ENCODE measurements at places on chromosomes 6 and 20. TPM values are rescaled to one million over a fixed set of nuclear protein-coding genes. Genes with fewer than 3 reads are reported as not detected.
A peak's percentile ranks its signal among the peaks of the same experiment; 100 is the strongest.

HTR1E gene
- not detected for polyA plus RNA-seq

- DNase-seq: no peak
These were observed 347.9 kb downstream of the RFPL4B start for GRCh38 chr6:112695001-112695400.

DNA sequence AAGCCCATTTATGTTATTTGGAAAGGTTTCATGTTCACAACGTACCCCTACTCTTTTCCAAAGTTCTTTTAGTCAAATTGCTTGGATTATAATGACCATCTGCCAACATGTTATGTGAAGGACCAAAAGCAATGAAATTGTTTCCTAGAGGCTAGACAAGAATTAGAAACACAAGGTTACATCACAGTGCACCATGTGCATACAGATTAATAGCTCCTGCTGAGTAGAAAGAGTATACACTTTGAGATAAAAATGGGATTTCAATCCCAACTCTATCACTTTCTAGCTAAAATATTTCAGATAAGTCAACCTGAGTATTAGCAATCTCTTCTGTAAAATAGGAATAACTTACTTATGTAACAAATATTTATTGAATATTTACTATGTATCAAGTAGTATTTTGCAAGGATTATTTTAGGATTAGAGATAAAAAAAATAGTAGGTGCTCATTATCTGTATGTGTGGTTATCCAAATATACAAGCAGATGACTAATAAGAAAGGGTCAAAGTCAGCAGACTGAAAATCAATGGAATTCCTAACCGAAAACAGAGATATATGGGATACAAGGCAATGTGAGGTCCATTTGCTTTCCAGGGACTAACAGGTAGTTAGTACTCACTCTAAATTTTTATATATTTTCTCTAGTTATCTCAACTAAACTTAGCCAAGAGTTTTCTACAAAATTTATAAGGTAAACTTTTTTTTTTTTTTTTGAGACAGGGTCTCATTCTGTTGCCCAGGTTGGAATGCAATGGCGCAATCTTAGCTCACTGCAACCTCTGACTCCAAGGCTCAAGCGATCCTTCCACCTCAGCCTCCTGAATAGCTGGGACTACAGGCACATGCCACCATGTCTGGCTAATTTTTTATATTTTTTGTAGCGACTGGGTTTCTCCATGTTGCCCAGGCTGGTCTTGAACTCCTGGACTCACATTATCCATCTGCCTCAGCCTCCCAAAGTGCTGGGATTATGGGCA lies 127.7 kb downstream of the PDSS2 start:
- no peak for DNase-seq

ACSS1 gene
- polyA plus RNA-seq: 12.2 TPM

GRCh38 chr6:137904822-137905617 lies 38.0 kb downstream of the TNFAIP3 start:
- no peak for DNase-seq

DNA sequence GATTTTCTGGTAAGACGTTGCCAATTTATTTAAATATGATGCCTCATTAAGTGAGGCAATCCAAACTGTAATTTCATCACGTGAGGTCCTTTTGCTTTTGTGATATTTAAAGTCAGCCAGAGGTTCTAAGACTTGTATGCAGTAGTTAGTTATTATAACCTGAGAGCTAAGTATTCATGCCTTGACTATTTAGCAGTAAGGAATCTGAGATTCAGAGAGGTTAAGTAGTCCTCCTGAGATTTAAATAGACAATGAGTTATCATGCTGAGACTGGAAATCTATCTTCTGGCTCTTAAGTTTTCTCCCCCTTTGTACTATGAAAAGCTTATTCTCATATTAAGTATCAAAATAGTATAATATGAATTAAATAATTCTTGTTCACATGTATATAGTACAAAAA lies 158.0 kb downstream of the UTRN start:
- DNase-seq: no peak

DNA sequence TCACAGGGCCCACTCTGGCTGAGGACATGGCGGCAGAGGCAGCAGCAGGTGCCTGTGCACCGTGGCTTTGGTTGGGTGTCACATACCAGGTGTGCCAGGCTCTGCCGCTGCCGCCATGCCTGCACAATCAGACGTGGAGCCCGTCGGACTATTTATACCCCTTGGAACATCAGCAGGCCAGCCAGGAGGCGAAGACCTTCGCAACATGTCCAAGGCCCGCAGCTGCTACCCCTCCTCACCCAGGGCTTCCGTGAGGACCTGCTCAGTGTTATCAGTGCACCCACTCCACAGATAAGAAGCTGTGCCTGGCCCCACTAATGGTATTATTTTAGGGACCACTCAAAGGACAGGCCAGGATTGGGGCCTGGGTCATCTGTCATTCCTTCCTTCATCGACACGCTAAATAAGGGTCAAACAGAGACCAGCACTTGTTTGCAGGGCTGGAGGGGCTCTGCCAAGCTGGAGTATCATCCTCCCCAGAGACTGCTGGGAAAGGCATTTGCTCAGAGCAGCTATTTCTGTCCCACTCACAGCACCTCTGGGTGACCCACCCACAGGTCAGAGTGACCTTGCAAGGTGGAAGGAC lies 109.2 kb downstream of the BMP7 start:
- DNase-seq: no peak

GSTA2 gene
- not detected for polyA plus RNA-seq

GRCh38 chr6:11766589-11767450 lies 11.8 kb downstream of the ADTRP start:
- DNase-seq: no peak

HSPA1L gene
- 23.1 TPM for polyA plus RNA-seq

DNA sequence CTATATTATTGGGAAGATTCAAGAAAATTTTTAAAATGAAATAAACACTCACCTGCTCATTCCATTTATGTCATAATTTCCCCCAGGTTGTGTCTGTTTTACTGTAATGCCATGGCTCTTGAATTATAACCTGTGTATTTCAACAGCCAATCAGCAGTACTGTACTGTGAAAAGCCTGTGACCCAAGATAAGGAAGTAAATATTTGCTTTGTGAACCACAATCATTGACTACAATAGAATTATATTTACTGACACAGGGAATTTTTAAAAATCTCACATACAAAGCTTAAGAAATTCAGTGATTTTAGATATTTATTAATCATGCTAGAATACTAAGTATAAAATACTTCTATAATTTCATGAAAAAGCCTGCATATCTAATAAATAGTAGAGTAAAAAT lies 6.0 kb downstream of the RGS17 start:
- DNase-seq: no peak

MAP3K4 gene
- 20.3 TPM for polyA plus RNA-seq

POLR3F gene
- polyA plus RNA-seq: 5.1 TPM

TTLL9 gene
- not detected for polyA plus RNA-seq

GRCh38 chr6:19024737-19025136 lies 637.6 kb downstream of the RNF144B start:
- no peak for DNase-seq

DNA sequence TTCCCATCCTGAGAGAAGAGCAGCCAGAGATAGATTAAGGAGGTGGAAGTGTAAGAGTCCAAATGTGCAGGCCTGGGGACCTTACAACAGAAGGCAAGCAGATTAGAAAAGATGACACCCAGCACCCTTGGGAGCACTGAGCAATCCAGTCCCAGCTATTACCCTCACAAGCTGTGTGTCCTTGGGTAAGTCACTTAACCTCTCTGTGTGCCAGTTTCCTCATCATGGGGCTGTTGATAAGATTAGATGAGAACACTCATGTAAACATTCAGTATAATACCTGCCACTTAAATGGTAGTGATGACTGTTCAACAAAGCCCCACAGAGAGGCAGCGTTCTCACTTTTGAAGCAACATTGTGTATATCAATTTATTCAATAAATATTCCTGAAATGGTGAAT lies 114.8 kb upstream of the CST7 start:
- DNase-seq: no peak

DNA sequence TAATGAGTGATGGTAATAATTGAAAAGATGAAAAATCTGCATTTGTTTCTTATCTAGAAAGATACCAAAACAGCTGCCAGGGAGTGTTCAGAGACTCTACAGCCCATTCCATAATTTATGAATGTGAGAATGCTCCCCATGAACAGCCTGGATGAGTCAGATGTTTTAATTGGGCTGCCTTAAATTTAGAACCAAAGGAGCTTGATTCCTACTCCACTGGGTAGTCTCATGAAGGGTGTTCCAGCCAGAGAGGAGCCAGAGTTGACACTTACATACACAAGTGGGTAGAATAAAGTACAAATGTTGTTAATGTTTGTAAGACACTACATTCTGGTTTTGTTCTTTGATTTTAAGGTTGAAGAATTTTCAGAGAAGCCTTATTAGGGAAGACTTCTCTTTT lies 158.7 kb upstream of the PRND start:
- DNase-seq: no peak

GRCh38 chr20:47455133-47456040 lies 46.3 kb upstream of the NCOA3 start:
- DNase-seq: no peak

DNA sequence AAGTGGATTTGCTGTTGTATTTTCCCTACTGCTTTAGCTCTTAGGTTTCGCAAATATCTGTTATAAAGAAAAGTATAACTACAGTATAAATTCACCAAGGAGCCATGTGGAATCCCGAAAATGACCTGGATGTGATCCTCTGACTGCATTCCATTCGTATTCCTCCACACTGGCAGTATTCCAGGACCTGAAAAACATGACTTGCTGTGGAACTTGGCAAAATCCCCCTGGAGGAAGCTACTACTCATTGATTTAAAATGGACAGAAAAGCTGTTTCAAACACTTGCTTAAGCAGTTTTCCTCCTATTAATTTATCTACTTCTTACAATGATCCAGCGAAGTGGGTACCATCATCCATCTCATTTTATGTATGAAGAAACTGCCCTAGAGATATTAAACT lies 13.3 kb upstream of the ENPP5 start:
- no peak for DNase-seq

CAPN11 gene
- polyA plus RNA-seq: 0.16 TPM

SPATS1 gene
- not detected for polyA plus RNA-seq

DNA sequence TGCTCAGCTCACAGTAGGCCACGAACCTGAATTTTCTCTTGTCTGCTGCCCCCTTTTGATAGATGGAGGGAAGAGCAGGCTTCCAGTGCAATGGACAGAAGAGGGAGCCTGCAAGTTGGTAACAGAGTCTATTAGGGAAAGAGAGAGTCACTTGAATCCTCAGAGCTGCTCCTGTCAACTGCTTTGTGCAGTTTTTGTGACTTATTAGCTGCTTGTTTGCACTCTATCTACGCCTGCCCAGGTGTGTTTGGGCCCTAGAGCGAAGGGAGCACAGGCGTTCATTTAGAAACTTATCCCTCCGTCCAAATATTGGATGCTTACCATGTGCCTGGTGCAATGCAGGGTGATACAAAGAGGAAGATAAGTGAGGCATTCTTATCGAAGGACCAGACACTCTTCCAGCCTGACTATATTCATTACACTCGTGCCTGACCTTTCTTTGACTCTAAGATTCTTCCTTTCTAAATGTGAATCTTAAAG lies 11.6 kb upstream of the SLC2A12 start:
- peak; percentile 37 for DNase-seq

DNA sequence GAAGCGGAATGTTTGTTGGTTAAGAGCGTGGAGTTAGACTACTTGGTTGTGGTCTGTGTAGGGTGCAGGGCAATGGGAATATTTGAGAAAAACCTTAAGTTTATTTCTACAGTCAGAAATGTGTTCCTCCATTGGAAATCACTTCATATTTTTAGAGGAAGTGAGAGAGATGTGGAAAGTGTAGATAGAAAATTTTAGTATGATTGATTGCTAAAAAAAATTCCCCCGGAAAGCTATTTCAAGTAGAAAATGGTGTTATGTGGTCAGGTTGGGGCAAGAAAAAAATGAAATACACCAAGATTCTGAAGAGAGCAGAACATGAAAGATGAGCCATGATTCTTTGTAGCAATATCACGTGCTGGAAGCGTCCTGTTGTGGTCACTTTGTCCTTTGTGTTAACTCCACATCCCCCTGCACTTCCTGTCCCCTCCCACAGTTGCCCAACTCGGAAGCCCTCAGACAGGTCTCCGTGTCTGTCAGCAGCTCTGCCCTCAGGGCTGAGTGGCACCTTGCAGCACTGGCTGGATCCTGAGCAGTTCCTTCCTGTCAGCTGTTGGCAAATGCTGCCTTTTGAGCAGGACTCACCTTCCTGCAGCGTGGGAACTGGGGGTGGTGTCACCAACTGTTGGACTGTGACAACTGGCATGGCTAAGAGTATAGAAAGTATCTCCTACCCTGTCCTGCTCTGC lies 137.5 kb upstream of the SLC24A3 start:
- no peak for DNase-seq

DNA sequence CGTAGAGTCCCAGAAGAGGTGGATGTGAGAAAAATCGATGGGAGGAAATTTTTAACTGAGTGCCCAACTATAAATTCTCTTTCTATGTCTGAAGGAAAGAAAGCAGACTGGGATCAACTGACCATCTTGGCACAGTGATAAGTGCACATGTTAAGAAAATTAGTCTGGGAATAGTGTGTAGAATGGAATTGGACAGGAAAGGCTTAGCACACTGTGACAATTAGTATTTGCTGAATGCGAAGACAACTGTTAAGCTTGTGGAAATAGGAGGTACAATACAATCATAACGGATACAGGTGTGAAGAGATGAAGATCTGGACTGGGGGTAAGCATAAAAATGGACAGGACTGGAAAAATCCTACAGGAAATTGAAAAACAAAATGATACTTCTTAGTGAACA lies 114.3 kb downstream of the FAM50B start:
- no peak for DNase-seq

GRCh38 chr6:70700922-70701876 lies 33.5 kb downstream of the SMAP1 start:
- peak; percentile 26 for DNase-seq

DNA sequence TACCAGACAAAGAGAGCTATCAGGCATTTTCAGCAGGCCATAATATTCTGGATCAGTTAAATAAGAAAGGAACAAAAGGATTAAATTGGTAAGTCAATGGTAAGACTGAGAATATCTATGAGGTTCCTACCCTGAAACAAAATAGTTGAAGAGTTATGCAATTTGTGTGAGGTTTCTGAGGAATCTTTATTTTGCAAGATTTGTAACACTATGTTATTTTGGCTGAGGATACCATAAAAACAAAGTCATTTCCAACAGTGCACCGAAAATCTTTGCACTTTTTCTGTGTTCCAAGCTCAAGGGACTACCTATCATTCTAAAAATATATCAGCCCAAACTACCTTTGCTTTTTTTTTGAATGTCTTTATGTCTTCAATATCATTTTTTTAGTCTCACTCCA lies 383.3 kb upstream of the CITED2 start:
- no peak for DNase-seq

GRCh38 chr6:32108094-32108627 lies 977 bp downstream of the TNXB start:
- peak; percentile 73 for DNase-seq

DNA sequence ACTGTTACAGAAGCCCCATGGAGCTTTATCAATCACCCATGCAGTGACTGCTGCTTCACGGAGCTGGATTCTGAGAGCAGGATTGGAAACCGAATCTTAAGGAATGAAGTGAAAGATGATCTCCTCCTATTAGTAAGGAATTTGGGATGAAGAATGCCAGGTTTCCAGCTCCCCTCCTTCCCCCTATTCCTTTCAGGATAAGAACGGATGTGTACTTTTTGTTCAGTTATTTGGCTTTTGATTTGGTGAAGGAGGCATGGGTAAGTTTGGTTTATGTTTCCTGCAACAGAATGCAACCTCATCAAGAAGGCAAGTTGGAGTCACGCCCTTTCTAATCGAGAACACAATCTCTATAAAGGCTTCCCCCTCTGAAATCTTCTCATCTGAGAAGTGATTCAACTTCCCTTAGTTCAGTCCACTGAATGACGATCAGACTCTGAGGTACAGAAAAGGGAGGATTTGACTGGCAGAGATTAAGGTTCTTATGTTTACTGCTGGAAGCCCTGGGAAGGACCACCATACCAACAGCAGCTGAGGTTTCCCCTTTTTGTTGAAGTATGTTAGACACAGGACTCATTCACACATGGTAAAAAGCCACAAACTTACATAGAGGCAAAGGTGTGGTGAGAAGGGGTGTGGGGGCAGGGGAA lies 5.5 kb downstream of the ELMO2 start:
- no peak for DNase-seq

All from psoas muscle (tissue), 8 donors.